NCI-H1417 treated with DMSO at 0.1 percent for 48 hours (cell line): ENCODE measurements at places on chromosomes 13 and 19.
A peak's percentile ranks its signal among the peaks of the same experiment; 100 is the strongest.

- DNase-seq: no peak
These were observed 12.2 kb downstream of the TPP2 start for GRCh38 chr13:102608974-102609373.

DNA sequence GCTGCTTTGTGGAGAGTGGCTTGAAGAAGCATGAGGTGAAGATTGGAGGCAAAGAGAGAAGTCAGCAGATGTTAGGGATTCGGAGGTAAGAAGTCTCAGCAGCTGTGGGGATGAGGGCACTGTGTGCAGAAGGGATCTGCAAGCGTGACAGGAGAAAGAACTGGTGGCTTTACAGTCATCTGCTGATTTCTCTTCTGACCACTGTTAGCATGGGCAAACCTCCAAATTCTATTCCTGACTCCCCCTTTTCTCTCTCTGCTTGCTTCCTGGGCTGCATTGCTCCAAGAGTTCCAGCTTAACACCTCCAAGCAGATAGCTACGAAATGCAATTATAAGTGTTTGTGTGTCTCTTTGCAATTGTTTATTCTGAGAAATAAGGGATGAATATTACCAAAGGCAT is 159.6 kb downstream of the GGACT start:
- no peak for DNase-seq

GRCh38 chr13:76971851-76972829 is 19.7 kb upstream of the CLN5 start:
- no peak for DNase-seq

- peak; percentile 18 for DNase-seq
These were observed at the start of gene GTF3A for GRCh38 chr13:27424246-27425157. Gene GTF3A (plus strand): TSS chr13:27424619.

DNA sequence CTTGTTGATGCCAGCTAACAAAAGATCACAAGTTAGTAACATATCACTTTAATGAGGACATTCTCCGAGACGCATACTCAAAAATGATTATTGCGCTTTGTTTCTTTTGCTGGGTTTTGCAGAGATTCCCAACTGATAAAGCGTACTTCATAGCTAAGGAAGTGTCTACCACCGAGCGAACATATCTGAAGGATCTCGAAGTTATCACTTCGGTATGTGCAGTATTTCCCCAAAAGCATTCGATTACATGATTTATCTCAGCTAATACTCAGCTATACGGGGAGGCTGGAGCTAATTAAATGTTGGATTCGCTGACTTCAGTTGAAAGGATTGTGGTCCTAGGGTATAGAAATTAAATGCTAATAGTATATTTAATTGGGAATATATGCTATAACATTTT is 166.3 kb downstream of the STK24 start:
- DNase-seq: no peak

- no peak for DNase-seq
These were observed 32.2 kb downstream of the CKM start for GRCh38 chr19:45290381-45290931.

DNA sequence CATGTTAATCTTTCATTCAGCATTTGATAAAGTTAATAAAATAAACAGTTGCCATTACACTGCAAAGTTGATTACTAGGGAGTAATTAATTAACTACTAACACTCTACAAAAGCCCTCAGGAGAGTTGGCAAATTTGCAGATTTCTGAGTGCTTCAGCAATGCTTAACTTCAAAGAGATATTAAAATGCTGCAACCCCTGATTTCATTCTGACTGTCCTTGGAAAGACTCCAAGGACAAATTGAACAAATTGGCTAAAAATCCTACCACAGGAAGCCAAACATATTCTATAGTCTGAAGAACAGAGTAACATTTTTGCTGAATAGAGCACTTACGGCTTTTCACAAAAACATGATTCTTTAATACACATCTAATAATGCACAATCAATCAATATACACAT is 1543.0 kb downstream of the SLITRK5 start:
- no peak for DNase-seq

DNA sequence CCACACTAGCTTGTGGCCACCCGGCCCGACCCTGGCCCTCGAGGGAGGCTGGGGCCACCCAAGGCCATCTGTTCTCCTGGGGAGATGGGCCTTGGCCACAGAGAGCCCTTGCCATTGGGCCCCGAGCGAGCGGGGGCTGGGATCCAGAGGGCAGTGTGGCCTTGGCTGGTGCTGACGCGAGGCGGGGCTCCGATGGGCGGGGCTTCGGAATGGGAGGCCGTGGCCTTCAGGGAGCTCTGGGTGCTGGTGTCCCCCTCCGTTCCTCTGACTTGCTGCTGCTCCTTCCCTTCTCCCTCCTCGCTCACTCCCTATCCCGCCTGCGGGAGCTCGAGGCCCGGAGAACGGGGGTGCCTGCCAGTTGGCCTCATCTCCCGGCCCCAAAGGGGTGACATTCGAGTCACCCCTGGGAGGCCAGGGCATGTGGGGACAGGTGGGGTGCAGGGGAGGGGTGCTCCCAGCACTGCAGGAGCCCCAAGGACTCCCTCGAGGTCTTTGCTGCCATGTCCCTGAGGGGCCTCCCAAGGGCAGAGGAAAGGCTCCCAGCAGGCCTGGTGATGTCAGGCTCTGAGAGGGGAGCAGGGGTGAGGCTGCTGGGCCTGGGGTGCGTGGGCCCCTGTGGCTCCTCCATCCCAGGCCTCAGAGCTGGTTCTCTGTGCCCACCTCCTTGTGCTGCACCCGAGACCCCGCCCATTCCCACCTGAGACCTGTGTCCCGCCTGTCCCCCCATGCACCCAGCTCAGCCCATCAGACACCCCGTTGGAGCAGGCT is 4.2 kb downstream of the NCLN start:
- DNase-seq: no peak

DNA sequence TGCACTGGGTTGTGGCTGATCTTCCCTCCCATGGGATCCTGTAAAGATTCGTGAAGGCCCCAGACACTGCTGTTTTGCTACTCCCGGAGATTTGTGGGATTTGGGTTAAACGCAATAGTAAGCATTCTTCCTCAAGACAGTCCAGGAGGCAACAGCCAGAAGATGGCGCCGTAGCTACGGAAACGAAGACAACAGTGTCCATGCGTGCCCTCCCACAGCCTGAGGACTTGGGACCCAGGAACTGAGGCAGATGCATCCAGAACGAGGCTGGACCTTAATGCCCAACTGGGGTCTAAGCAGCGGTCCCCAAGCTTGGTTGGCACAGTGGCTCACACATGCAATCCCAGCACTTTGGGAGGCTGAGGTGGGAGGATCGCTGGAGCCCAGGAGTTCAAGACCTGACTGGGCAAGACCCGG is 57.6 kb upstream of the ZNF507 start:
- no peak for DNase-seq

DNA sequence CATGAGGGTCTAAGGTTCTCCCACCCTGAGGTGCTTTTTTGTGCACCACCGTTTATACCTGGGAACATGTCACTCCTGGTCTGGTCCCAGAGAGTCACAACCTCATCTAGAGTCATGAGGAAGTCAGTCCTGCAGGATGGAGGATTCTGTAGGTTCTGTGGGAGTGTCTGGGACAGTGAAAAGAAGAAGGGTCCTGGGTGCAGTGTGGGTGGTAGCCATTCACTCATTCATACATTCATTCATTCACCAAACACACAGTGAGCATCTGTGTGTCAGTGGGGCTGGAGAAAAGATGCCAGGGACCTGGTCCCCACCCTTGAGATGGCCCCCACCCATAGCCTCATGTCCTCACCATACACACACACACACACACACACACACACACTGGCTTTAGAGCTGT is 8.7 kb upstream of the CEACAM18 start:
- DNase-seq: no peak

DNA sequence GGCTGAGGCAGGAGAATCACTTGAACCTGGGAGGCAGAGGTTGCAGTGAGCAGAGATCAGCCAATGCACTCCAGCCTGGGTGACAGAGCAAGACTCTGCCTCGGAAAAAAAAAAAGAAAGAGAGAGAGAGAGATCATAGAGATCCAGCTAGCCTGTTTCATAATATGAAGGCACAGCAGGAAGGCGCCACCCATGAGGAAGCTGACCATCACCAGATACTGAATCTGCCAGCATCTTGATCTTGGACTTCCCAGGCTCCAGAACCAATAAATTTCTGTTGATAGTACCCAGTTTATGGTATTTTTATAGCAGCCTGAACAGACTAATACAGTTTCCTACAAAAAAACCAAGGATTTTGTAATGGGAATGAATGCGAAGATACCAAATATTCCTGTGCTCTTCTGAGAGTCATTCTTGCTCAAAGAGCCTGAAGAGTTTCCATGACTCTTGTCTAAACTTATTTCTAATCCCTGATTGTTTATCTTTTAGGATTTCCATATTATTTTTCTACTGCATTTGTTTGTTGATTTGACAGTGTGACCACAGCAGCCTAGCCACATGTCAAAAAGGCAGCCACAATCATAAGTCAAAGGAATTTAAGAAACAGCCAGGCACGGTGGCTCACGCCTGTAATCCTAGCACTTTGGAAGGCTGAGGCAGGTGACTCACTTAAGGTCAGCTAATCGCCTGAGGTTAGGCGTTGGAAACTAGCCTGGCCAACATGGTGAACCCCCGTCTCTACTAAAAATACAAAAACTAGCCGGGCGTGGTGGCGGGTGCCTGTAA is 37.7 kb upstream of the PDCD5 start:
- no peak for DNase-seq

GRCh38 chr13:68254151-68254550 is 1024.0 kb upstream of the PCDH9 start:
- DNase-seq: no peak

DNA sequence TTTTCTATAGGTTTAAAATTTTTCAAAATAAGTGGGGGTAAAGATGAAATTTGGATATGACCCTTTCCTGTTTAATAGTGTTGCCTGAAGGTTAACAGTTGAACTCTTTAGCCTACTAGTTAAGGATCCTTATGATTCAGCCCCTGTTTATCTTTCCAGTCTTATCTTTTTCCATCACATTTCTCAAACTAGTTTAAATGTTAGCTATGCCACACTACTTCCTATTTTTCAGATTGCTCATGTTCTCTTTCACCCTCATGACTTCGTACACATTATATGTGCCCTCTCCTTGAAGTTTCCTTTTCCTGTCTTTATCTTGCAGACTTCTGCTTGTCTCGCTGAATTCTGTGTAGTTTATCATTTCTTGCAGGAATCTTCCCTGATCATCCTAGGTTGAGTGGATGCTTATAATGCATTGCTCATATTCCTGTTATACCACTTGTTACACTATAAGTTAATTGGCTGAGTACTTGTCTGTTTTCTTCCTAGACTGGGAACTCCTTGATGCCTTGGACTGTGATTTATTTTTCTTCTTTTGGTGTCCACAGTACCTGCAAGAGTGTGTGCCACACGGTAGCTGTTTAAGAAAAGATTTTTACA is 86.7 kb downstream of the FNDC3A start:
- DNase-seq: no peak

DNA sequence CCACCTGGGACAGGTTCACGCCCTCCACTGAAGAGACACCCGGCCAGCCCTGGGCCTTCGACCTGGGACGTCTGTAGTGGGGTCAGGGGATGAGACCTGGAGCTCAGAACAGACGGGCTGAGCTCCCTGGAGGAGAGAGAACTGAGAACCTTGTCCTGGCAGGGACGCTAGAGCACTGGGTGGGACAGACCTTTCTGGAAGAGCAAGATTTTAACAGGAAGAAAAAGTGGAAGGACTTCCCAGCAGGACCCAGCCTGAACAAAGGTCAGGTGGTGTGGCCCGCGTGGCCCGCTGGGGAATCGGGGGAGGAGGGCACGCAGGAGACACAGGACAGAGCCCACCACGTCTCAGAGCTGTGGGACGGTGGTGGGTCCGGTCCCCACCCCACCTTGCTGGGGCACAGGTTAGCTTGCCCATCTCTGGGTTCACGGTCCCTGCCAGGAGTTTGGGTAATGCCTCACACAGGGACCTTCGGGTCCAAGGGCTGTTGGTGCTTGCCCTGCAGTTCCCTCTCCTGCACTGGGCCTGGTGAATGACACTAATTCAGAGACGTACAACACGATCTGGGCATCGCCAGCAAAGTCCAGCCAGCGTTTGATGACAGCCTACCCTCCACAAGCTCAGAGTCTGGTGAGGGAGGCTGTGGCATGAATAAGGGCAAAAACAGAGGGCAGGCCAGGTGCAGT is 1.2 kb upstream of the EFNA2 start:
- no peak for DNase-seq

GRCh38 chr13:42796747-42797356 is 15.5 kb downstream of the FAM216B start:
- no peak for DNase-seq
